Ascending aorta (tissue), 2 donors: ENCODE measurements at places on chromosomes 11 and 22.

- no peak for DNase-seq
Measured at GRCh38 chr11:120144501-120144900, 6.6 kb upstream of the TRIM29 start.

DNA sequence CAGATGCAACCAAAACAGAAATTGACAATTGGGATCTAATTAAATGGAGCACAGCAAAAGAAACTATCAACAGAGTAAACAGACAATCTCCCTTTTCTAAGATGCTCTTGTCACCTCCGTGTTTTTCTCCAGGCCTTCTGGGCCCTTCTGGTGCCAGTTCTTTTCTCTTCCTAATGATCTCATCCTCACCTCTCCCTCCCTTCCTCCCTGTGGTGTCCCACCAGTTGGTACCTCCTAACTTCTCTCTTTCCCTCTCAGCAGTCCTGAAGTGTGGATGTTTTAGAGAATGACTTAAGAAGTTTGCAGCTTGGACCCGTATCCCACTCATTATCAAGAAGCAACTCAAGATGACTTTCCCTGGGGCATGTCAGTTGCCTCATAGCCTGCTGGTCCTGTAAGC lies 6.4 kb downstream of the APOBEC3H start:
- no peak for DNase-seq

GRCh38 chr11:100923555-100923954 lies 206.1 kb downstream of the PGR start:
- DNase-seq, result no peak

- DNase-seq, result no peak
Measured at GRCh38 chr11:7630002-7630401, 43.3 kb downstream of the CYB5R2 start.

GRCh38 chr22:37979782-37980181 lies 4.6 kb downstream of the SOX10 start:
- DNase-seq, result no peak
